ENCODE measurements at places on chromosomes 16 and 17. TPM values are rescaled to one million over a fixed set of nuclear protein-coding genes. Genes with fewer than 3 reads are reported as not detected.

The TBL3 gene
- 25.0 TPM for total RNA-seq

DNA sequence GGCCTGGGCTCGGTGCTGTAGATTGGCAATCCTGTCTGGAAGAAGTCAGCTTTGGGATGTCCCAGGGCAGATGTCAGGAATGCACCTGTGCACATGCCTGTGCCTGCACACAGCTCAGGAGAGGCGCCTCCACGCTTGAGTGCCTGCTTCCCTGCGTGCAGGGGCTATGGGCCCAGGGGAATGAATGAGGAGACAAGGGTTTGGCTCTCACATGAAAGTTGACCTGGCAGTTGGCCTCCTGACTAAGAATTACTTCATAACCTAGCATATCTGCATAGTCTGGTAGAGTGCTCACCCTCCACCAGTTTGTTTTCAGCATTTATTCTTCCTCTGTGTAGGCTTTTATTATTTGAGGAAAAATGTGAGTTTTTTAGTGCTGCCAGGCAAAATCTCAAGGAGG lies 50.0 kb downstream of the PLD6 start:
- no peak for DNase-seq

- DNase-seq, result peak; percentile 56
Measured at GRCh38 chr17:15262291-15263205, 2.6 kb downstream of the PMP22 start.

- DNase-seq, result peak; percentile 31
Measured at GRCh38 chr17:19238167-19238505, 970 bp downstream of the EPN2 start.

DNA sequence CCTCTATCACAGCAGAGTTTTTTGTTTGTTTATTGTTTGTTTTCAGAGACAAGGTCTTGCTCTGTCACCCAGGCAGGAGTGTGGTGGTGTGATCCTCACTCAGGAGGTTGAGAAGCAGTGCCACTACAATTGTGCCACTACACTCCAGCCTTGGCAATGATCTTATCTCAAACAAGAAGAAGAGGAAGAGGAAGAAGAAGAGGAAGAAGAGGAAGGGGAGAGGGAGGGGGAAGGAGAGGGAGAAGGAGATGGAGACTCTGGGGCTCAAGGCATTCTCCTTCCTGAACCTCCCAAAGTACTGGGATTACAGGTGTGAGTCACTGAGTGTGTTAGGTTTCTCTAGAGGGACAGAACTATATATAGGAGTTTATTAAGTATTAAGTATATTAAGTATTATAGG lies 17.1 kb upstream of the C17orf58 start:
- no peak for DNase-seq

DNA sequence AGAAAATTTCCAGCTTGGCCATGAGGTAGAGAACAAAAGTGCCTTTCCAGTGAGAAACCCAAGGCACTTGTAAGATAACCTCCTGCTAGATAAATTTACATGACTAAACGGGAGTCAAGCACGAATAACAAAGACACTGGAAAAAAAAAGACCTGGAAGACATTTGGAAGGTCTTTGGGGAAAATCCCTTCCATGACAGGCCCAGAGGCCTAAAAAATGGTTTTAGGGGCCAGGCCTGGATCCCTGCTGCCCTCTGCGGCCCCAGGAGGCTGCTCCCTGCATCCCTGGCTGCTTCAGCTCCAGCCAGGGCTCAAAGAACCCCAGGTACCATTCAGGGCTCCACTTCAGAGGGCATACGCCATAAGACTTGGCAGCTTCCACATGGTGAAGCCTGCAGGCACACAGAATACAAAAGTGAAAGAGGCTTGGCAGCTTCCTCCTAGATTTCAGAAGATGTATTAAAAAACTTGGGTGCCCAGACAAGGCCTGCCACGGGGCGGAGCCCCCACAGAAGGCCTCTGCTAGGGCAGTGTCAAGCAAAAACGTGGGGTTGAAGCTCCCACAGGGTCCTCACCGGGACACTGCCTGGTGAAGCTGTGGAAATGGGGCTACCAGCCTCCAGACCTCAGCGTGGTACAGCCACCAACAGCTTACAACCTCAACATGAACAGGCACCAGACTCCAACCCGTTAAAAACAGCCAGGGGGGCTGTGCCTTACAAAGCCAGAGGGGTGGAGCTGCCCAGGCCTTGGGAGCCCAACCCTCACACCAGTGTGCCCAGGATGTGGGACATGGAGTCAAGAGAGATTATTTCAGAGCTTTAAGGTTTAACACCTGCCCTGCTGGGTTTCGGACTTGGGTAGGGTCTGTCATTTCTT lies 77.1 kb downstream of the SDK2 start:
- DNase-seq, result no peak

- no peak for DNase-seq
Measured at GRCh38 chr17:16980813-16981731, 9.2 kb upstream of the TNFRSF13B start.

DNA sequence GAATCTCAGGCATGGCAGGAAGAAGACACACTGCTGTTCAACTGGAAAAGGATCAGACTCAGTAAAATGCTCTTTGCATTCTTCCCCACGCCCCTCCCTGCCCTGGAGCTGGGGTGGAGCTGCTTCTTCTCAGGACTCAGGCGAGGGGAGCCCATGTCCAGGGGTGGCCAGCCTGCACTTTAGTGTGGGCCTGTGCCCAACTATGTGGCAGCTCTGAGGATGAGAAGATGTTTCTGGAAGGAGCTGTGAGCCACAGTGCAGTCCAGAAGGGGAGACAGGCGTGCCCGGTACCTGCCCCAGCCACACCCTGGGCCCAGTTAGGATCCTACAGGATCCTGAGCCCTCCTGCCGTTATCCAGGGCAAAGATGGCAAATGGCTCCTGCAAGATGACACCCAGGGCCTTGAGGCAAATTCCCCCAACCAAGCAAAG lies 120.3 kb downstream of the ANKRD11 start:
- no peak for DNase-seq

DNA sequence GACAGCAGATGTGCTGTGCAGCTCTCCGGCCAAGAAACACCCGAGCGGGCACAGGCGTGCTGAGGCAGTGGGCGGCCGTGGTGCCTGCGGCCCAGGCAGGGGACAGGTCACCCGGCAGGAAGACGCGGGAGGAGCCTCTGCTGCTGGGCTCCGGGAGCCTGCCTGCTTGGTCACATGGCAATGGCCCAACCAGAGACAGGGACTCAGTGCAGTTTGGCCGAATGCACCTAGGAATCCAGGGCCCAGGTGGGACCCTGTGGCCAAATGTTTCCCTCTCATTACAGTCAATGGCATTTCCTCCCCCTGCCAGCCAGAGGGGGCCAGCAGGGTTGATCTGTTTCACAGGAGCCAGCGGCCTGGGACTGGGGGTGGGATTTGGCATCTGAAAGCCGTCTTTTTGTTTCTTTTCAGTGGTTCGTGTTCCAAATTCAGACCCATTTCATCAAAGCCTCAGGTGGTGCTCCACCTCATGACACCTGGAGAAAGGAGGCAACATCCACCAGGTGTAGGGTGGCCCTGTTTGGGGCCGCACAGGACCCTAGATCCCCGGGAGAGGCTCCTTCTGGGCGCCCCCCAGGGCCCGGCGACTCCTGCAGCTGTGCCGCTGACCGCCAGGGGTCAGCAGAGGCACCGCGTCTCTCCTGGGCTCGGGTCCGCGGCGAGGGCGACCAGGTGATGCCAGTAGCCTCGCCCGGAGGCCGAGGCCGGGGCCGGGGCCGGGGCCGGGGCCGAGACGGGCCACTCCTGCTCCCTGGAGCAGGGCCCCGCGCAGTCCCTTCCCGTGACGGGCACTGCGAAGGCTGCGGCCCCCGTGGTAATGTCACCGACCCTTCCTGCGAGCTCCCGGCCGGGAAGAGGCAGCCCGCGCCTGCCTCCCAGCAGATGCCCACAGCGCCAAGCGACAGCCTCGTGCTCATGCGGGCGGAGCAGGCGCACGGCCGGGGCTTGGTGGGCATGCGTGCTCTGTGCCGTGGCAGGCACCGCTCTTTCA lies 118.5 kb downstream of the C16orf78 start:
- DNase-seq, result peak; percentile 71

DNA sequence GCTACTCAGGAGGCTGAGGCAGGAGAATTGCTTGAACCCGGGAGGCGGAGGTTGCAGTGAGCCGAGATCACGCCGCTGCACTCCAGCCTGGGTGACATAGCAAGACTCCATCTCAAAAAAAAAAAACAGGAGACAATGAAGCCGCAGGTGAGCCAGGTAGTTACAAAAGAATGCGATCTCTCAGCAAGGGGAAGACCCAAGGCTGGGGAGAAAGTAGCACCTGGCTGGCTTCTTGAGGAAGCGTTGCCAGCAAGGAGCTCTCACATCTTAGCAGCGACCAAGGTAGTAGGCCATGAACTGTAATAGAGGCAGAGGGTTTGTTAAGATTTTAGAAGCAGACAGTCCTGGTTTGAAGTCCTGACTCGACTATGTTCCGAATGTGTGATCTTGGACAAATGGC lies 175.0 kb downstream of the AIPL1 start:
- DNase-seq, result no peak

GRCh38 chr17:36523113-36523512 lies 11.6 kb downstream of the MYO19 start:
- no peak for DNase-seq

- DNase-seq, result no peak
Measured at GRCh38 chr16:12625068-12625467, 178.6 kb downstream of the CPPED1 start.

DNA sequence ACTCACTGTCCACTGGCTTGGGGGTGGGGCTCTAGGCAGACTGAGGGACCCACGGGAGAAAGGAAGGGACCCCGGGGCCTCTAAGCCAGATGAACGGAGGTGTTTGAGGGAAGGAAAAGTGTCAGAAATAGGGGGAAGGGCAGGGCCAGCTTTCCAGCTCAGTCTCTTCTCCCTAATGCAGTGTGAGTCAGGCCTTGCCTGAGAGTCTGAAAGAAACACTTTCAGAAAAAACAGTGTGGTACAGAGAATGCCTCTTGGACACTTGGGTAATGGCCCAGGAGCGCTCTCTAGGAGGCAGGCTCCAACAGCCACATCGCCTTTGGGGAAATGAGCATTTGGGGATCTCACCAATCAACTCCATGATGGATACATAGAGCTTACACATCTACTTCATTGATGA lies 46.9 kb downstream of the NDEL1 start:
- DNase-seq, result no peak

- DNase-seq, result no peak
Measured at GRCh38 chr17:79916991-79917901, 78.0 kb upstream of the CBX4 start.

DNA sequence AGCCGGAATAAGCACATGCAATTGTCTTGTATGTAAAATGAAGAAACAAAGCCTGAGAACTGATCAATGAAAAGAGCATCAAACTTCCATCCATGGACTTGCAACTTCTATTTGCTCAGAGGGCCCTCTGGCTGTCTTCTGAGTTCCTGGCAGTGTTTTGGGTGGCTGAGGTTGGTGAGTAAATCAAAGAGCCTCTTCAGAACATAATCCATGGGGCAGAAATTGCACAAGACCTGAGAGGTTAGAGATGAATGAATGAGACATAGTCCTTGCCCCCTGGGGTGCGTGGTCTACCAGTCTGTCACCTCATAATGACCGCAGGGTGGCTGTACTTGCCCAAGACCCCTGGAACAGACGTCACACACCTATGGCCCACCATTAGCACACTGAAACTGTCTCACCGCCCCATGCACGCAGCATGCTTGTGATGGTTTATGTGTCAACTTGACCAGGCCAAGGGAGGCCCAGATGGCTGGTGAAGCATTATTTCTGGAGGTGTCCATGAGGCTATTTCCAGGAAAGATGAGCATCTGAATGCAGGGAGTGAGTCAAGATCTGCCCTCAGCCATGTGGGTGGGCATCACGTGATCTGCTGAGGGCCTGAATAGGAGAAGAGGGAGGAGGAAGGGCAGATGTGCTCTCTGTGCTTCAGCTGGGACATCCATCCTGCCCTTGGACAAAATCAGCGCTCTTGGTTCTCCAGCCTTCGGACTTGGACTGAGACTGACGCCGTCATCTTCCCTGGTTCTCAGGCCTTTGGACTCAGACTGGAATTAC lies 8.3 kb downstream of the PIK3R6 start:
- DNase-seq, result no peak

Measured in endothelial cell (in vitro differentiated cells).